HL-60 (cell line): ENCODE measurements at places on chromosomes 12 and 14.

DNA sequence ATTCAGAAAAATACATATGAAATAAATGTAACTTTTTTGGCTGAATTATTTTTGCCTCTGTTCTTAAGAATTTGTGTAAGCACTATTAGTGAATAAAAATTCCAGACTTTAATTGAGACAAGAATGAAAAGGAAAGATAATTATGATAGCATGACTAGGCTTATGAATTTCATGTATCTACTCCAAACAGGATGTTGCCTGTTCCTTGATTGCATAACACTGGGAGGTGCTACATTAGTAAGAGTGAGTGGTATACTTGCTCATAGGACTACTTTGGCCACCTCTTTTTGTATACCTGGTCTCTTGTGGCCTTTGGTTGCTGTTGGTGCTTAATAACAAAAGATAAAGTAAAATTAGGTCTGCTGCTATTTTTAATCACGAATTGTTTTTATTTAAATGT, 112.8 kb downstream of the NAV3 start:
- peak; percentile 7 for DNase-seq

DNA sequence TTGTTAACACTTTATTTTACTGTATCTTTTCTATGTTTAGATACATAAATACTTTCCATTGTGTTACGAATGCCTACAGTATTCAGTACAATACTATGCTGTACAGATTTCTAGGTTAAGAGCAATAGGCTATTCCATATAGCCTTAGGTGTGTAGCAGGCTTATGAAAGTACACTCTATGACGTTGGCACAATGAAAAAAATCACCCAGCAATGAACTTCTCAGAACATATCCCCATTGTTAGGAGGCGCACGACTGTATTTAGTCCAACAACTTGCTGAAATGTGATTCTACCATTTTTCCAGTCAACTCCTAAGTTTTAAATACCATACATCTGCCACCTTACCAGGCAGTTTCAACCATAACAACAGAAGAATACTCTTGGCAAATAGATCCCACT, 1.8 kb downstream of the PARP11 start:
- no peak for DNase-seq

GRCh38 chr14:32620724-32621123, 291.6 kb downstream of the AKAP6 start:
- no peak for DNase-seq

- DNase-seq: no peak
Measured at GRCh38 chr12:1127021-1127420, 136.0 kb downstream of the ERC1 start.

- DNase-seq: no peak
Measured at GRCh38 chr12:101594700-101595099, at the start of gene MYBPC1. TSS of gene MYBPC1 (plus strand) at chr12:101594971. CDS start at chr12:101595071, 100 bp downstream.

DNA sequence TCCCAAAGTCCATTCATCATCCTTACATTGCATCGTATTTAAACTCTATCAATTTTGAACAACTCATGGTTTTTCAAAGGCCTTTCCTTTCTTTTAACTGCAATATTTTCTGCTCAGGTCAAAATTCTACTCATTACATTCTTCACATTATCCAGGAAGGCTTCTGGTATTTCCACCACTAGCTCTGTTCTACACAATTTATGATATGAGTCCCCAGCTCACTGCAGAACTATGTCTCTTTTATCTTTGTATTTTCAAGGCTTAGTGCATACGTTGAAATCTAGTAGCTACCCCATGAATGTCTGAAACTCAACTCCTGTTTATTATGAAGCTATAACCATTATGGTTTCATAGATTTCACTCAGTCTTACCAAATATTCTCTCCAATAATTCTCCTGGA, 282.9 kb downstream of the DUSP6 start:
- DNase-seq: no peak

DNA sequence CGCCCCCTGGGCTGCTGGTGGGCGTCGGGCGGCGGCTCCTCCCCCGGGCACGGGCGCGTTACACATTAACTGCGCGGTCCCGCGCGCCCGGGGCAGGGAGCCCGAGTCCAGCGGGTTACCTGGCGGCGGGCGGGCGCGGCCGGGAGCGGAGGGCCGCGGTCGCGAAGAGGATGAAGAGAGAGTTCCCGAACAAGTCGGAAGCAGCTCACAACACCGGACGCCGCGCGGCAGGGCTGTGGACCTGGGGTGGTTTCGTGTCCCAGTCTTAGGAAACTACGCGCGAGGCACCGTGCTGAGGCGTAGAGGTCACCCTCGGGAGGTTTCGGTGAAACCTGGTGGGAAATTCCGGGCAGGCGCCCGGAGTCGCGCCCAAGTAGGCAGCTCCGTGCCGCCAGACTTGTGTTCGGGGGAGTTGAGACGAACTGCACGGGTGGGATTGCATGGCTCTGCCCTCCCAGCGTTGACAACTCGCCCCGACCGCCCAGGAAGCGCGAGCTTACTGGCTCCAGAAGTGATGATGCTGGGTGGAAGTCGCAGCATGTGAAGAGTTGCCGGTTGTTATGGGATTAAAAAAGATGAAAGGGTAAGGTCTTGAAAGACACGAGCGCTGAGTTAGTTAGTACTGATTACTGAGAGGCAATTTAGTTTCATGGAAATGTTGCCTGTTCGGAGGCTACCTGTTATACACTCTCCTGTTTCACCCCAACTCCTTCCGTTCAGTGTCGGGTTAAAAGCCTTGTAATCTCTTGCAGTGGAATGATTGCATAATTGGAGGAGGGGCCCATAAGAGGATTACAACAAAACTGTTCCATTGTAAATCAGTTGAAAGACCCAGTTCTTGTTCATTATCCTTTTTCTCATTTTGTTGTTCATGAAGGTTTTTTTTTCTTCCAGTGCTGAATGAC, 879 bp downstream of the RAB3IP start:
- DNase-seq: peak; percentile 43

GRCh38 chr12:47779943-47780504, 7.0 kb downstream of the SLC48A1 start:
- DNase-seq: no peak

- DNase-seq: no peak
Measured at GRCh38 chr12:43893670-43894069, 57.8 kb downstream of the TMEM117 start.

GRCh38 chr12:68119724-68120211, 39.8 kb downstream of the IFNG start:
- no peak for DNase-seq

GRCh38 chr12:94284859-94285258, 136.5 kb downstream of the PLXNC1 start:
- no peak for DNase-seq

GRCh38 chr12:94240171-94240570, 91.8 kb downstream of the PLXNC1 start:
- DNase-seq: no peak

GRCh38 chr14:59214702-59215302, 26.3 kb downstream of the DAAM1 start:
- DNase-seq: no peak

DNA sequence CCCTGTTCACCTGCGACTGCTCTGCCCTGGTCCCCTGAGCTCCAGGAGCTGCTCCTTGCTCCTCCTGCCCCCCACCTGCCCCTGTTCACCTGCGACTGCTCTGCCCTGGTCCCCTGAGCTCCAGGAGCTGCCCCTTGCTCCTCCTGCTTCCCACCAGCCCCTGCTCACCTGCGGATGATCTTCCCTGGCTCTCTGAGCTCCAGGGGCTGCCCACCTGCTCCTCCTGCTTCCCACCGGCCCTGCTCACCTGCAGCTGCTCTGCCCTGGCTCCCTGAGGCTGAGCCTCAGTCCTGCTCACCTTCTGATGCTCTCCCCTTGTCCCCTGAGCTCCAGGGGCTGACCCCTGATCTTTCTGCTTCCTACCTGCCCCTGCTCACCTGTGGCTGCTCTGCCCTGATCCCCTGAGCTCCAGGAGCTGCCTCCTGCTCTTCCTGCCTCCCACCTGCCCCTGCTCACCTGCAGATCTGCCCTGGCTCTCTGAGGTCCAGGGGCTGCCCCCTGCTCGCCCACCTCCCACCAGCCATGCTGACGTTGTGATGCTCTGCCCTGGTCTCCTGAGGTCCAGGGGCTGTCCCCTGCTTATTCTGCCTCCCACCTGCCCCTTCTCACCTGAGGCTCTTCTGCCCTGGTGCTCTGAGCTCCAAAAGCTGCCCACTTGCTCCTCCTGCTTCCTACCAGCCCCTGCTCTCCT, 219.2 kb downstream of the TMEM121 start:
- DNase-seq: no peak

GRCh38 chr14:68451696-68452373, 341.0 kb downstream of the ZFP36L1 start:
- DNase-seq: no peak

GRCh38 chr12:22101749-22102243, 55.8 kb downstream of the CMAS start:
- no peak for DNase-seq

DNA sequence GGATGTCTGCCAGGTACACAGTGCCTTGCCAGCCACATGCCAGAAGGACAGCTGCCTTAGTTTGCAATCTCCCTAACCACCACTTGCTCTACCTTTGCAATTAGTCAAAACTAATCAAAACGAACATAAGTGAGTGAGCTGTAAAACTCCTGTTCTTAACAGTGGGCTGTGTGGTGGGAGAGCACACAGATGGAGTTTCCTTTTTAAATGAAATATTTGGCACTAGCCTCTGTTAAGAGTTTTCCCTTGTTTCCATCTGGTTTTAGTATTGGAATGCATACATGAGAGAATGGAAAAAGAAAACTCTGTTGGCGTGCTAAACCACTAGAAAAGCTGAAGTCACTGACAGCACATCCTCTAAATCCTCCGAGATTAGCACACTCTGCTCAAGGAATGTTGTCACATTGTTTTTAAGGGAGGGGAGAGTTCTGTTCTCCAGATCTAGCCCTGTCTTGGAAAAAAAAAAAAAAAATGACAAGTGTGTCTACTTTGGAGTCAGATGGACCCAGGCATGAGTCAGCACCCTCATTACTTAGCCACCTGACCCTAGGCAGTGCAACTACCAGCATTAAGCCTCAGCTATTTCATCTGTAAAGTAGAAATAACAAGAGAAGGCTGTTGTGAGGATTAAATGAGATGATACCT, 83.9 kb downstream of the STXBP6 start:
- DNase-seq: no peak

GRCh38 chr12:50665170-50665569, 98.7 kb upstream of the ATF1 start:
- DNase-seq: no peak

DNA sequence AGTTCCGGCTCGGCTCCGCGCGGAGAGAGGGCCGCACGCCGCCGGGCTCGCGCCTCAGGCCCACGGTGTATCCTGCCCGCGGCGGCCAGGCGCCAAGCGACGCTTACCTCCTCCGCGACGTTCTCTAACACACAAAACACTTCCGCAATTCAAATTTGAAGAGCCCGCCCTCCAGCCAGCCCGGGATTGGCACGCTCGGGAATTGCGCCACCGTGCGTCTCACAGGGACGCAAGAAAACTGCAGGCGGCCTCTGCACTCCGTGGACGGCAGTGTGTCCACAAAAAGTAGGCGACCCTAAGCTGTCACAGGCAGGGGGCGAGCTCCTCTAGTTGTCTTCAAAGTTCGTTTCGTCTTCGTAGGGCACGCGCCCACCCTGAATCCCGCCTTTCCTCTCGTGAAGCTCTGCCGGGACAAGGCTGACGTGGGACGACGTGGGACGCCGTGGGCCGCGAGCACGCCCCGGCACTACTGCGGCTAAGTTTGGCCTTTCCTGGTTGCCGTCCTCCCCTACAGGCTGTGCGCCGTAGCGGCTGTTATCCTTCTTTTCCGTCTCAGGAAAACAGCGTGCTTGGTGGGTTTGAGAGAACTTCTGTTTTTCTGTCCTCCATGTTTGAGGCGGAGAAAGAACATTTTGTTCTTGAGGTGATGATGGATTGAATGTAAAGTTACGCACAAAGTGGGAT, at the start of gene MIS18BP1:
Gene MIS18BP1 (minus strand): TSS at position 133 of the 684 bp plus-strand sequence. CDS start 5,916 bp downstream, outside the sequence.
- peak; percentile 99 for DNase-seq

GRCh38 chr14:32374155-32374554, 45.1 kb downstream of the AKAP6 start:
- no peak for DNase-seq

- no peak for DNase-seq
Measured at GRCh38 chr14:80395031-80395430, 183.7 kb upstream of the DIO2 start.

DNA sequence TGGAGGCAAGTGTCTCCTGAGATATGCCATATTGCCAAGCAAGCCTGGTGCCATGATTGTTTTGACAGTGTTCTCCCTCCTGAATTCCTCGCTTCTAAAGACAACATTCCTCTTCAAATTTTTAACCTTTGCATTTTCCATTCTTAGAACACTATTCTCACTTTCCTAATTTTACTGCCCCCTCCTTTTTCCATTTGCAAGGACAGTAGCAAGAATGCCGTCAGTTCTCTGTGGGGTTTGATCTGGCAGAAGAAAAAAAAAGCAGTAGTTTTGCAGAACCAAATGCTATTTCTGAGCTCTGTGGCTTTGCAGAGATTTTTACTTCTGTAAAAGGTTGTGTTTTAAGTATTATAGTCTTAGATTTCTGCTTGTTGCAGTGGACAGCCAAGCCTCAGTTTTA, 295.2 kb downstream of the NUAK1 start:
- no peak for DNase-seq

DNA sequence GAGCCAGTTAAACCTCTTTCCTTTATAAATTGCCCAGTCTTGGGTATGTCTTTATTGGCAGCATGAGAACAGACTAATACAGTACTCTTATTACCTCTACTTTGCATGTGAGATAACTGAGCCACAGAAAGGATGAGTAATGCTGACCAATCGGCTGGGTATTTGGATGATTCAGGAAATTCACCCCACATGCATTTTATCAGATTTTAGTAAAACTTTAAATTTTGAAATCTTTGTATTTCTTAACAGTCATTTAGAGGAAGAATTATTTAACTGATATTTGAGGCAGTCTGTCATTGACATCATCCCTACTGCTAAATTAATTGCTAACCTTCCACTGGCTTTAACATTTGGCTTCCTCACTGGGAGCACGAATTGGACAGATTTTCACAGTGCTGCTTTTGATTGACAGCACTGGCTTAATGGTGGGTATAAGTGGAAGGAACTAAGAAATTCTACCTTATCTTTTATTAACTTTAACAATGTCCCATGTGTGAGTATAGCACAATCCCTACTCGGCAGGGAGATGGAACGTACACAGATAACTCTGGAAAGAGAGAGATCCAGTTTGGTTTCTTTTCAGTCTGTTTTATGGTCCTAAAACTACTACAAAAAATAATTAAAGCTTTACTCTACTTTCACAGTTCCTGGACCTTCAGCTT, 261.0 kb downstream of the DACT1 start:
- no peak for DNase-seq

DNA sequence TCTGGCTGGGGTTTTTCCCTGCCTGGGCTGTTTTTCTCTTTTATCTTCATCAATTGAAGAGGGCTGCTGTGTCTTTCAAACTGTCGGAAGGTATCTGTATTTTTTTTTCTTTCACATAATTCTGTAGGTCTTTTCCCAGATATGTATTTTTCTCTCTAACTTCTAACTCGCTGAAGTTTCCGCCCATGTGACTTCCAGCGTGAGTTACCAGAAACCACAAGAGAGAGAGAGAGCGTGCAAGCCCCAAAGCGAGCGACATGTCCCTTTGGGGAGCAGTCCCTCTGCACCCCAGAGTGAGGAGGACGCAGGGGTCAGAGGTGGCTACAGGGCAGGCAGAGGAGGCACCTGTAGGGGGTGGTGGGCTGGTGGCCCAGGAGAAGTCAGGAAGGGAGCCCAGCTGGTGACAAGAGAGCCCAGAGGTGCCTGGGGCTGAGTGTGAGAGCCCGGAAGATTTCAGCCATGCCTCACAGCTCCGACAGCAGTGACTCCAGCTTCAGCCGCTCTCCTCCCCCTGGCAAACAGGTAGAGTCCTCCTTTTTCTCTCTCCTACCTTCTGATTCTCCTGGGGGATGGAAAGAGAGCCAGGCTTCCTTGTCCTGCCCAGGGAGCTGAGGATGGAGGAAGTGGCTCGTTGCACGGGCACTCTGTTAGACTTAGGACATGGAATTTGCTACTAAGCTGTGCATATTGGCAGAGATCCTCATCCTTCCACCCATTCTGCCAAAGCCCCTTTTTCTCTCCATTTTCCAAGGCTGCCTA, at the start of gene BATF:
Gene BATF (plus strand): TSS at position 246 of the 759 bp plus-strand sequence. CDS start 214 bp downstream, at position 460.
- DNase-seq: peak; percentile 64
